ENCODE measurements at places on chromosomes 12 and 14. TPM values are rescaled to one million over a fixed set of nuclear protein-coding genes. Genes with fewer than 3 reads are reported as not detected.

Gene SMIM41
- 1.1 TPM for total RNA-seq

GRCh38 chr12:50111395-50111692 is 692 bp upstream of the COX14 start:
- no peak for DNase-seq

DNA sequence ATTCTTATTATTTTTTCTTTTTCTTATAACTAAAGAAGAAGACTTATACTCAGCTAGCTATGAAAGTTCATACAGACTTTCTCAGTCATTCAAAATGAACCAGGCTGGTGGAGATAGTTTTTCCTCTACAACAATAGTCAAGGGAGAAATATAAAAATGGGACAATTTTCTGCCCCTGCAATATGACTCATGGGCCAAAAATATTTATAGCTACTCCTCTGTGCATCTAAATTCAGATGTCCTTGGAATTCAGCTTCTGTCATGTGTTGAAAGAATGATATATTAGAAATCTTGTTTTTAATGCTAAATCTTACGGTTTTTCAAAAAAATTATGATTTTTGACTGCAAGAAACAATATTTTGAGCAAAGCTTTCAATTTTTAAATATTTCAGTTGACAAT is 237.2 kb upstream of the SYT10 start:
- DNase-seq = no peak

Gene VRK1
- 7.8 TPM for total RNA-seq

DNA sequence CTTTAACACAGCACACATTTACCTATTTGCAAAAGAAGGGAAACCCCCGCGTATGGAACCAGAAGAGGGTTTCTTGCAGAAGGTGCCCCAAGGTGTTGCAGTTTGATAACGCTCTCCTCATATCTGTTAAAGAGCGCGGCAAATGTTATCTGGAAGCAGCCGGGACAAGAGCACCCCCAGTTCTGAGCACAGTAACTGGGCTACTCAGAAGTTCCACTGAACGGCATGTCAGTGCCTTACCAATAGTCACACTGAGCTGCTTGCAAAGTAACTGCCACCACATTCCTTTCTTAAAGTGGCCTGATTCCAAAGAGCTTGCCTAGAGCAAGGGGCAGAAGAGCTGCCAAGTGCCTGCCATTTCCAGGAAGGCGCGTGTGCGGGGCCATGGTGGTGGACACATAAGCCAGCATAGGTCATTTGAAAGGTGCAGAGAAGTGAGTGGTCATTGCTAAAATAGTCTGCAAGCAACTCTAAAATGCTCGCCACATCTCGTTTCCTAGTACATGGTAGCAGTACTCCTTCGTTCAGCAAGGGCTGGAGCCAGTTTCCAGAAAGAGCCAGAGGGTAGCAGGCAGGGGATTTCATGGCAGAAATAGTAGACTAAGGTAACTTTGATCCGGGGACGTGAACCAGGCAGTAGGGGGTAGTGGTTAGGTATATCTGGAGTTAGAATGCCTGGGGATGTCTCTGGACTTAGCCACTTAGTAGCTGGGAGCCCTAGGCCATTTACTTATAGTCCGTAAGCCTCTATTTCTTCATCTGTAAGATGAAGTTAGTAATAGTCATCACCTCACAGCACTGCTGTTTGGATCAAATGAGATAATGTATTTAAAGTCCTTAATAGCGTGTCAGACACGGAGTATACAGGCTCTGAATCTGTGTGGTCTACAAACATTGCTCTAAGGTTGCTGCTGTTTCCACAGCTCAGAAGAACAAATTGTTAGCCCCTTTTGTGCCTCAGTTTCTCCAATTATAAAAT is 37.6 kb downstream of the SPTB start:
- no peak for DNase-seq

All from omental fat pad (tissue), 4 donors.